Renal cortex interstitium (tissue), 15 donors: ENCODE measurements at places on chromosomes 1 and 21.
A peak's percentile ranks its signal among the peaks of the same experiment; 100 is the strongest.

- DNase-seq: no peak
These were observed 53.1 kb downstream of the VANGL2 start for GRCh38 chr1:160453443-160453842.

DNA sequence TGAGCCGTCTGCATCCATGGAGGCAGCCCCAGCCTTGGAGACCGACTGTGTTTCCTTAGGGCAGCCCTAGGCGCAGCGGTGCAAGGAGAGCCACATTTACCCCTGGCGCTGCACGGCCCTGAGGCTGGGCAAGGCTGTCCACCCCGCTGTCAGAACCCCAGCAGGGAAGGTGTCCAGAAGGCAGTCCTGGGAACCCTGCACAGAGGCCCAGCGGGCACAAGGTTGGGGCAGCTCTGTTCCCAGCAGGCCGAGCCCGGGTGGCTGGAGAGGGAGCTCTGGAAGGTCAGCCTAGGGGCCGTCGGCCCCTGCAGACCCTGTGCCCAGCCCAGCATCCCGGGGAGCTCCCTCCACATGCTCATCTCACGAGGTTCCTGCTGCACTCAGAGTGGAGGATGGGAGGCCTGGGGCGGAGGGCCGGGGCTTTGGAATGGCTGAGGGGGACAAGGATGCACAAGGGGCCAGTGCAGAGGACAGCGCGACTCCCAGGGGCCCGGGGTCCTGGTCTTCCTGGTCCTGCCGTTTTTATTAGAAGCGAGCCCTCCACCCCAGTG, 19.9 kb upstream of the SAMD11 start:
- DNase-seq: no peak

- DNase-seq: no peak
These were observed 86.2 kb downstream of the UBR4 start for GRCh38 chr1:19123837-19124236.

- no peak for DNase-seq
These were observed 25.7 kb upstream of the ABCG1 start for GRCh38 chr21:42193131-42193671.

- peak; percentile 76 for DNase-seq
These were observed at the start of gene PRMT6 for GRCh38 chr1:107056426-107057196. TSS of gene PRMT6 (plus strand) at chr1:107056674. CDS start at chr1:107056716, 42 bp downstream.

GRCh38 chr1:232484856-232485255, 145.1 kb downstream of the SIPA1L2 start:
- no peak for DNase-seq

DNA sequence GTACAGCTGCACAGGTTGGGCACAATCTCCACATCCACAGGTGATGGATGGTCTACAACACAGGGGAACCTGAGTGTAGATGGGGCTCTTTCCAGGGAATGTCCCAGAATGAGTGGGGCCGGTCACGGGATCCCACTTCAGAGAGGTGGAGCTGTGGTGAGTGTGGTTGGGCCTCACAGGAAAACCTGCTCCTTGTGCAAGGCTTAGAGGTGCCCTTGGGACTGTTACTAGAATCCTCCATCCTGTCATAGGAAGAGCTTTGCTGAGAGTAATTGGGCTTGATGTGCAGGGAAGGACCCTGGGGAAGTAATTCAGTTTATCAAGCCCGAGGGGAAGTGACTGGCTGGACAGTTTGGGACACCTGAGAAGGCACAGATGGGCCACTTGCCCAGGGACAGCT, 137.9 kb downstream of the ZSCAN20 start:
- no peak for DNase-seq

GRCh38 chr1:109167001-109167506, 46.7 kb upstream of the SARS1 start:
- DNase-seq: no peak

DNA sequence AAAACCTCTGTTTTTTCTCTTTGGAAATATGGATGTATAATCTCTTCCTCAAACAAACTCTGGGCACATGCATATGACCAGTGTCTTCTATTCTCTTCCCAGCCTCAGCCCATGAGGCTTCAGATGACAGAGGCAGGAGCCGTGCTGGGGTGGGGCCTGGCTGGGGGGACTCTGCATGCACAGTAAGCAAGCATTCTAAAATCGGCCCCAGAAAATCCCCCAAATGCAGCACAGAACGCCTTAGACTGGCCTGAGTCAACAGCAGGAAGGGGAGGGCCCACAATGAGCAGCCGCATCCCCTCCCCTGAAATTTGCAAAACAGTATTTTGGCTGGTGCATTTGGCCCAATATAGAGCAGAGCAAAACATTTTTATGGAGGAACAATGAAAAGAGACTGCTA, 47.8 kb downstream of the ITPKB start:
- DNase-seq: no peak

DNA sequence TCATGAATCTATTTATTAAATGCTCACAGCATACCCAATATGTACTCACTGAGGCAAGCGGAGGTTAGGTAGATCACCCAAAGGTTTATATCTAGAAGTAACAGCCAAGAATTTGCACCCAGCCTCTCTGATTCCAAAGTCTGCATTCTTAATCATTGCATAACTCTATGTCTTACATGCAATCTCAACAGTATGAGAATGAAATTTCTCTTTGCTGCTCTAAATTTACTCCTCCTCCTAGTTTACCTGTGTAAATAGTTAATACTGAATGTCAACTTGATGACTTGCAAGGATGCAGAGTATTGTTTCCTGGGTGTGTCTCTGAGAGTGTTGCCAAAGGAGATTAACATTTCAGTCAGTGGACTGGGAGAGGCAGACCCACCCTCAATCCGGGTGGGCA, 840.6 kb downstream of the BRINP3 start:
- no peak for DNase-seq

DNA sequence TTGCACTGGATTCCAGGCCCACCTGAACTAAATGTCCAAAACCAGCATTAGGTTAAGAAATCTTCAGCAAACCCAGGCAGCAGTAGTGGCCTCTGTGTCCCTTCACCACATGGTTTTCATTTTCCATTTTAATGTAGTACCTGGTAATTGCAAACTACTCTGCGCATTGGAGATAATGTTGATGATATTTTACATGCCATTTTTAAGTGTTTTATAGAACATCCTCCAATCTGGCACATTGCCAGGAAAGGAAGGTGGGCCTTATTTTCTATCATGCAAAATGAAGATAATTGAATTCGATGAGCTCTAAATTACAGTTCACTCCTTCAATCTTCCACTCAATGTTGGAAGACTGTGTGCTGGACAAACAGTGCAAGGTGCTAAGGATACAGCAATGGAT, 89.5 kb downstream of the ZC3H11B start:
- no peak for DNase-seq

- no peak for DNase-seq
These were observed 150.3 kb downstream of the DMRTA2 start for GRCh38 chr1:50272912-50273311.

DNA sequence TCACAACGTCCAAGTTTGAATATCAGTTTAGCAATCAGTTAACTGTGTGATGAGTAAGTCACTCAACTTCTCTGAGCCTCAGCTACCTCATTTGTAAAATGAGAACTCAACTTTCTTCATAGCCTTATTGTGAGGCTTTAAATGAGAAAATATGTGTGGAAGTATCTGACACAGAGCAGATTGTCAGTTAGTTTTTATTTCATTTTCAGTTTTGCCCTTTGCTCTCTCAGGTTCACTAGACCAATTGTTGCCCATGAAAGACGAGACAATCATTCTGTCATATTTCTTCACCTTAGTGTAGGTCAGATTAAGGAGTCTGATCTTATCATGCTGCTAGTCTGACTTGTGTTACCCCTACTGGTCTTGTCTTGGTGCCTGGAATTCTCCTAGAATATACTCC, 232.8 kb upstream of the PTBP2 start:
- no peak for DNase-seq

DNA sequence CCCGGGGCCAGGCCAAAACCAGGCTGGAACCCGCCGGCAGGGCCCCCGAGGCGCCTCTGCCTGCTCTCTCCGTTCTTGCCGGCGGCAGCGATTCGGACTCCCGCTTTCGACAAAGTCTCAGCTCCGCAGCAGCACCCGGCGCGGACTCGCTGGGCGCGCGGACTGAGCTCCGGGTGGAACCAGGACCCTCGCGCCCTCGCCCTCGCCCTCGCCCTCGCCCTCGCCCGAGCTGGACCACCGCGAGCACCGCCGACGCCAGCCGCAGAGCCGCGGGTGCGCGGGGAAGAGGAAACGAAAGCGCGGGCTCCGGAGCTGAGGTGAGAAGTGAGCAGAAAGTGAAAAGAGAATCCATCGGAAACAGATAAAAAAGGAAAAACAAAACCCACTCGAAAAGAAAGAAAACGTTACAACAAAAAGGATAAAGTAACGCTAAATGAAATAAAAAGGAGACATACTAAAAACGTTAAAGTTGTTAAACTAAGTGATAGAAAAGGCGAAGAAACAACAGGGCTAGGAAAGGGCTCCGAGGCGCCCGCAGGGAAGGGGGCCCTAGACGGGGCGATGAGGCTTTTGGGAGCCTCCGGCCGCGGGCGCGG, 64.9 kb downstream of the MEF2D start:
- DNase-seq: no peak

DNA sequence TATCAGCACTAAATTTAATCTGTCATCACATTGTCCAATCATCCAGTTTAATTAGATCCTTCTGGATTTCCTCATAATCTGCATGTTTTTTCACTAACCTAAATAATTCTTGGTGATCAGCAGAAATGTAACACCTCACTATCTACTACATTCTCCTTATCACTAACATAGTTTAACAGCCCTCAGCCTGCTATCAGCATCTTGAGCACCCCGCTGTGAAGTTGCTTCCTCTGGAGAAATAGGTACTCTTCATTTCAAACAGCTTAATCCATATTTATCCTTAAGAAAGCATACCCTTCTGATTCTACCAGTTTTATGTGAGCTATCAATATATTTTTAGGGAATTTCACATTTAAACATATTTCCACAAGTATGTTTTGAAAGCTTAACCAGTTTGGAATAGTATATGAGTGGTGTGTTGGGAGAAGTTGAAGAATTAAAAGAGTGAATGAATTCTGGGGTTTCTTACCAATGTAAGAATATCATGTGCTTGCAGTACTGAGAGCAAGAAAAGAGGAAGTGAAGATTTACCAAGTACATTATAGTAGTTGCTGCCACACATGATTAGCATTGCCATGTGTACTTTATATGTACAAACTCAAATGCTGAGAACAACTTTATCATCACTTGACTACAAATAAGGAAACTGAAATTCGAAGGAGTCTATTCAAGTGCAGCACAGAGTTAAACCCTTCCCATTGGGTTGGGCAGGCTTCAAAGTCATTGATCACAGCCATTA, 771.1 kb upstream of the ADGRL4 start:
- DNase-seq: no peak

DNA sequence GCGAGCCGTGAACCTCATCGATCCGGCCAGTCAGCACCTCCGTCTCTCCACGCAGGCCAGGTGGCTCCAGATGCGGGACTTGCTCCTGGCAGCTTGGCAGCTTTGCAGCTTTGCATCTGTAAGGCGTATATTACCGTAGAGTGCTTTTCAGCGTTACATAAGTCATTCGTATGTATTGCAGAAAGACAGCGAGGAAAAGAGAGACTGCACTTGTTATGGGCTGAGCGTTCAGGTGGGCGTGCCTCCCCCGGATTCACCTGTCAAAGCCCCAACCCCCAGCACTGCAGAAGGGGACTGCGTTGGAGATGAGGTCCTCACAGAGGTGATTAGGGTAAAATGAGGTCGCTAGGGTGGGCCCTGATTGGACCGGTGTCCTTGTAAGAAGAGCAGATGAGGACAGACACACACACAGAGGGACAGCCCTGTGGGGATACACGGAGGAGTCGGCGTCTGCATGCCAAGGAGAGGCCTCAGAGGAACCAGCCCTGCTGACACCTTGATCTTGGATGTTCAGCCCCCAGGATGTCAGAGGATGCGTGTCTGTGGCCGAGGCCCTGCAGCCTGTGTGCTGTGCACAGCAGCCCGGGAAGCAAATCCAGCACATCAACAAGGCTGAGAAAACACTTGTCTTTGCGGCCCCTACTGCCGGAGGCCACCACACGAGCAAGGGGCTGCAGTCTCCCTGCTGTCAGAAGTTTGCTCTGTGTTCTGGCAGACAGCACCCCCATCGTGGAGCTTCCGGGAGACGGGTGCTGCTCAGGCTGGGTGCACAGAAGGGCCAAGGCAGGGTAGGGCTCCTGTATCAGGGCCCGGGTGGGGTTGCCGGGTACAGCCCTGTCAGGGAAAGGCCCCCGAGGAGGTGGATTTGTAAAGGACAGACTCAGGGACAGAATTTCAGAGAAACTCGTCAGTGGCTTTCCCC, 10.9 kb upstream of the AGPAT3 start:
- DNase-seq: no peak

GRCh38 chr1:42928859-42929258, 29.8 kb downstream of the SLC2A1 start:
- no peak for DNase-seq

DNA sequence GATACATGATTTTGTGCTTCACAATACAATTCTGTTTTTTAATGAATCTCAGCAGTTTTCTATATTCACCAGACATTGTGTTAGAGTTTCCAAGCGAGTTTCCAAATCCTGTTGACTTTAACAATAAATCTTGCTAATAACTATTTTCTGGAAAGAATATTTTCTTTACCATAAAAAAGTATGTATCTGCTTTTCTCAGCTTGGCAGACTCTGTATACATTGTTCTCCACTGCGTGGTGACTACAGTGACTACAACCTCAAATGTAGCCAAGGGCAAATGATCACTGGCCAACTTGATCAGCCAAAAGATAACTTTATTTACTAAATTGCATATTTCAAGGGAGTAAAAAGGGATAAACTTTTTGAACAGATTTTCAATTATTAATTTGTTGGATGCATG, 325.9 kb upstream of the ADAMTS5 start:
- no peak for DNase-seq

DNA sequence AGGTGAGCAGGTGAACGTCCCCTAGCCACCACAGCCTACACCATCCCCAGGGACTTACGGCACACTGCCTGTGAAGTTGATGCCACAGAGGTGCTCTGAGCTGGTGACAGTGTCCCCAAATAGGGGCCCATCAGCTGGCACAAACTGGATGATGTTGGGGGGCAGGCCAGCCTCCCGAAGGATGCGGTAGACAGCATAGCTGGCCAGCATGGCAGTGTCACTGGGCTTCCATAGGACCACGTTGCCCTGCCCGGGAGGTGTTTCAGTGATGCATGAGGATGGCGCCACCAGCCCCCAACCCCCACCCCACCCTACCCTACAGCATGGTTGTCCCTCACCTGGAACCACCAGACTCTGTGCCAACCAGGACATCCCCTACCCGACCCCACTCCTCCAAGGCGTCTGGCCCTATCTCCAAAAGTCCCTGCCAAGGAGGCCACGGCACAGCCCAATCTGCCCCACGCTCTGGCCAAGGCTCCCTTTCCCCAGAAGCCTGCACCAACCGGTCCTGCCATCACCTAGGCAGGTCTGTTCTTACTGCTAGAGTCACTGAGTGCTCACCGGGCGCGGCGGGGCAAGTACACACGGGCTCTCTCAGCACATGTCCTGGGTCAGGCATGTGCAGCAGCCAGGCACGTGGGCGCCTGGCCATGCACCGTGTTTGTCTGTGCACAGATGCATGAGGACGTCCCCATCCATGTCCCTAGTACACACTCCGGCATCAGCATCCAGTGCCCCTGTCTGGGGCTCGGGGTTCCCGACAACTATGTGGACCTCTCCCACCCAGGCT, 20.5 kb downstream of the ALDH4A1 start:
- no peak for DNase-seq

- no peak for DNase-seq
These were observed 592.3 kb upstream of the ADGRL2 start for GRCh38 chr1:81208441-81208840.

- DNase-seq: no peak
These were observed 317.3 kb downstream of the COL11A1 start for GRCh38 chr1:102790997-102791396.

- DNase-seq: peak; percentile 8
These were observed 690 bp downstream of the B3GALNT2 start for GRCh38 chr1:235503403-235504121.
